ENCODE measurements at places on chromosomes 3 and 15.
A peak's percentile ranks its signal among the peaks of the same experiment; 100 is the strongest.

DNA sequence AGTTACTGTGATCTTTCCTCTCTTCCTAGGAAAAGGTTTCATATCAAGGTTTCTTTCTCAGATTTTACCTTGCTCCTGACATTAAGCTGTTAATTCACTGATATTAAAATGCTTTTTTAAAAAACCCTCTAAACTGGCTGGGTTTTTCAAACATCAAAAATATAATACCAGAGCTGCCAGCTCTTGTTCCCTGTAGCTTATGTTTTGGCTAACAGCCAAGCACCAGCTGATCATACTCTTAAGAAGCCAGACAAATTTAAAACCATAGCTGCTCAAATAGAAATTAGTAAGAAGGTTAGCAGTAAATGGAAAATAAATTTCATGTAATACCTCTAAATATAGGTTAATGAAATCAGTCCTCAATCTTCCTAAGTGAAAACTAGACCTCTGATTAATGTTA lies 657.5 kb downstream of the GRM7 start:
- H3K4me1 ChIP-seq: no peaks in the 10 kb centered on the region
- H3K27me3 ChIP-seq: no peaks in the 10 kb centered on the region
- no peaks in the 10 kb centered on the region for H3K36me3 ChIP-seq
- H3K4me3 ChIP-seq: no peak overlapping the region
- no peak for DNase-seq

GRCh38 chr3:94259291-94259690 lies 196.4 kb downstream of the NSUN3 start:
- H3K27me3 ChIP-seq: peaks cover 5% of the 10 kb centered on the region
- H3K27ac ChIP-seq: no peak overlapping the region
- H3K36me3 ChIP-seq: no peaks in the 10 kb centered on the region

DNA sequence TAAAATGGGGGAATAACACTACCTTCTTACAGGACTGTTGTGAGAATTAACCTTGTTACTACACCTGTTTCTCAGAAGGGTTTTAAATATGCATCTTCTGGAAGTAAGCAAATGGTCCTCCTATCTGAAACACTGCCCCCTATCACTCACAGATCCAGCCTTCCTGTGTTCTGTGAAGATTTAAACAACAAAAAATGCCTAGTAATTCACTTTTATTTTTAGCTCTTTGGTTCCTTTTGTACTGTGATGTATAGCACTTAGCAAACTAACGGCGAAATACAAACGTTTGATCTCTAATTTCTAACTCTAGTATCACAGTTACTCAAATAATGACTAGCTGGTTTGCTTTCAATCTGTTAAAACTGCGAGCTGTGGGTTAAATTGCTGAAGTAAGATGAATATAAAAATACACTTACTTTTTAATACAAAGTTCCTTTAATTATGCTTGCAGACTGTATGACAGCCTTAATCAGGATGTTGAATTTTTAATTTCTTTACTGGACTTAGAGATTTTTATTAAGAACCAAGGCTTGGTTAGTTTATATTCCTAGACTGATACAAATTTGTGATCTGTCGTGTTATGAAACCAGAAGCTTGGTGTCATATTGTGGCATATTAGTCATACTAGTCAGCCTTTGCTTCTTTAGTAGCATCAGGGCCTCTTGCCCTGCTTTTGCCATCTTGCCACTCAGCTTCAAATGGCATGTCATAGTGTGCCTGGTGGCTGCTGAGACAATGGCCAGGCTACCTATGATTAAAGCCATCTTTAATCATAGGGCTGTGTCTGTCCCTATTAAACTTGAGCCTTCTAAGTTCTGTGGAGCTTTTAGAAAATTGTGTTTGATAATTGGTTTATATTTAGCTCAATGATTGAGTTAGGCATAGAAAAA lies 9.2 kb downstream of the EIF3J start:
- peaks cover 31% of the 10 kb centered on the region for H3K4me1 ChIP-seq
- H3K27me3 ChIP-seq: no peaks in the 10 kb centered on the region
- DNase-seq: peak; percentile 82
- peaks cover 3% of the 10 kb centered on the region for H3K36me3 ChIP-seq
- H3K4me3 ChIP-seq: peak overlapping the region; percentile 3
- peak overlapping the region; percentile 58 for H3K27ac ChIP-seq

- peak; percentile 47 for DNase-seq
- H3K4me1 ChIP-seq: peaks cover 18% of the 10 kb centered on the region
These were observed 701 bp downstream of the EIF5A2 start for GRCh38 chr3:170907637-170908234.

DNA sequence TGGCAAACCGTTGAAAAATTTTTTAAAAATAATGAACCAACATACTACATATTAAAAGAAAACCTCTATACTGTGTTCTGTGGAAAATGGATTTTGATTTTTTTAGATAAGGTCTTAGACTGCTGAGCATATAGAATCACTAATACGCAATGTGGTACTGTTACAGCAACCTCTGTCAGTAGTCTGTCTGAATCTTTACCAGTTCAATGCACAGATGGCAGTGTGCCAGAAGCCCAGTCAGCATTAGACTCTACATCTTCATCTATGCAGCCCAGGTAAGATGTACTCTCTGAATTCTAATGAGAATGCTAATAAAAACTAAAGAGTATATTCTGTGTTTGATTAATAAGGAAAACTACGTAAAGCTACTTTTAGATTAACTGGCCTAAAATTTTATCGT lies 31.3 kb upstream of the FAH start:
- H3K4me3 ChIP-seq: no peak overlapping the region
- H3K27ac ChIP-seq: no peak overlapping the region
- no peaks in the 10 kb centered on the region for H3K4me1 ChIP-seq
- H3K27me3 ChIP-seq: no peaks in the 10 kb centered on the region
- DNase-seq: no peak

GRCh38 chr3:38271553-38271952 lies 5.9 kb downstream of the SLC22A13 start:
- H3K4me1 ChIP-seq: no peaks in the 10 kb centered on the region
- no peak for DNase-seq
- H3K36me3 ChIP-seq: no peaks in the 10 kb centered on the region
- H3K27ac ChIP-seq: no peak overlapping the region
- no peak overlapping the region for H3K4me3 ChIP-seq
- no peaks in the 10 kb centered on the region for H3K27me3 ChIP-seq

GRCh38 chr3:147412917-147413685 lies 3.9 kb downstream of the ZIC1 start:
- H3K4me3 ChIP-seq: no peak overlapping the region
- no peaks in the 10 kb centered on the region for H3K27me3 ChIP-seq
- 0 out of 2 replicates have a peak, but pooled peaks cover 9% of the 10 kb centered on the region for H3K36me3 ChIP-seq
- no peak for DNase-seq
- no peak overlapping the region for H3K27ac ChIP-seq

GRCh38 chr15:81095690-81096365 lies 38.2 kb upstream of the CFAP161 start:
- H3K27me3 ChIP-seq: no peaks in the 10 kb centered on the region
- H3K4me3 ChIP-seq: no peak overlapping the region
- DNase-seq: no peak
- H3K27ac ChIP-seq: no peak overlapping the region
- H3K4me1 ChIP-seq: peaks cover 13% of the 10 kb centered on the region
- no peaks in the 10 kb centered on the region for H3K36me3 ChIP-seq

- no peaks in the 10 kb centered on the region for H3K27me3 ChIP-seq
- peaks cover 38% of the 10 kb centered on the region for H3K4me1 ChIP-seq
- H3K36me3 ChIP-seq: peaks cover 7% of the 10 kb centered on the region
- H3K27ac ChIP-seq: peak overlapping the region; percentile 78
- peak; percentile 39 for DNase-seq
- peak overlapping the region; percentile 21 for H3K4me3 ChIP-seq
These were observed 41.5 kb downstream of the MGLL start for GRCh38 chr3:127780536-127781400.

- H3K27ac ChIP-seq: no peak overlapping the region
- H3K27me3 ChIP-seq: no peaks in the 10 kb centered on the region
- no peak overlapping the region for H3K4me3 ChIP-seq
- DNase-seq: no peak
- no peaks in the 10 kb centered on the region for H3K4me1 ChIP-seq
- H3K36me3 ChIP-seq: no peaks in the 10 kb centered on the region
These were observed 554.4 kb downstream of the IGSF11 start for GRCh38 chr3:118480101-118480860.

DNA sequence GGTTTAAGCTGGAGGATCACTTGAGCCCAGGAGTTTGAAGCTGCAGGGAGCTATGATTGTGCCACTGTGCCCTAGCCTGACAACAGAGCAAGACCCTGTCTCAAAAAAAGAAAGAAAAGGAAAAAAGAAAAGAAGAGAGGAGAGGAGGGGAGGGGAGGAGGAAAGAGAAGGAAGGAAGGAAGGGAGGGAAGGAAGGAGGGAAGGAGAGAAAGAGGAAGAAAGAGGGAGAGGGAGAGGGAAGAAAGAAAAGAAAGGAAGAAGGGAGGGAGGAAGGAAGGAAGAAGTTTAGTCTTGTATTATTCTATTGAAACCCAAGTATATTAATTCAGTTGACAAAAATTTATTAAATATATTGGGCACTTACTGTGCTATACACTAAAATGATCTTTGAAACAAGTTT lies 11.5 kb downstream of the GOLM2 start:
- no peaks in the 10 kb centered on the region for H3K36me3 ChIP-seq
- no peak overlapping the region for H3K27ac ChIP-seq
- H3K4me3 ChIP-seq: no peak overlapping the region
- no peaks in the 10 kb centered on the region for H3K27me3 ChIP-seq
- no peak for DNase-seq
- peaks cover 11% of the 10 kb centered on the region for H3K4me1 ChIP-seq

- no peaks in the 10 kb centered on the region for H3K36me3 ChIP-seq
- H3K4me1 ChIP-seq: no peaks in the 10 kb centered on the region
- no peak overlapping the region for H3K27ac ChIP-seq
- H3K4me3 ChIP-seq: no peak overlapping the region
These were observed 132.8 kb upstream of the SLC24A5 start for GRCh38 chr15:47987908-47988532.

GRCh38 chr3:170536712-170537111 lies 49.2 kb downstream of the SLC7A14 start:
- no peak for DNase-seq
- H3K4me1 ChIP-seq: 0 out of 2 replicates have a peak, but pooled peaks cover 1% of the 10 kb centered on the region
- H3K4me3 ChIP-seq: no peak overlapping the region
- H3K27me3 ChIP-seq: no peaks in the 10 kb centered on the region
- H3K36me3 ChIP-seq: no peaks in the 10 kb centered on the region
- no peak overlapping the region for H3K27ac ChIP-seq

DNA sequence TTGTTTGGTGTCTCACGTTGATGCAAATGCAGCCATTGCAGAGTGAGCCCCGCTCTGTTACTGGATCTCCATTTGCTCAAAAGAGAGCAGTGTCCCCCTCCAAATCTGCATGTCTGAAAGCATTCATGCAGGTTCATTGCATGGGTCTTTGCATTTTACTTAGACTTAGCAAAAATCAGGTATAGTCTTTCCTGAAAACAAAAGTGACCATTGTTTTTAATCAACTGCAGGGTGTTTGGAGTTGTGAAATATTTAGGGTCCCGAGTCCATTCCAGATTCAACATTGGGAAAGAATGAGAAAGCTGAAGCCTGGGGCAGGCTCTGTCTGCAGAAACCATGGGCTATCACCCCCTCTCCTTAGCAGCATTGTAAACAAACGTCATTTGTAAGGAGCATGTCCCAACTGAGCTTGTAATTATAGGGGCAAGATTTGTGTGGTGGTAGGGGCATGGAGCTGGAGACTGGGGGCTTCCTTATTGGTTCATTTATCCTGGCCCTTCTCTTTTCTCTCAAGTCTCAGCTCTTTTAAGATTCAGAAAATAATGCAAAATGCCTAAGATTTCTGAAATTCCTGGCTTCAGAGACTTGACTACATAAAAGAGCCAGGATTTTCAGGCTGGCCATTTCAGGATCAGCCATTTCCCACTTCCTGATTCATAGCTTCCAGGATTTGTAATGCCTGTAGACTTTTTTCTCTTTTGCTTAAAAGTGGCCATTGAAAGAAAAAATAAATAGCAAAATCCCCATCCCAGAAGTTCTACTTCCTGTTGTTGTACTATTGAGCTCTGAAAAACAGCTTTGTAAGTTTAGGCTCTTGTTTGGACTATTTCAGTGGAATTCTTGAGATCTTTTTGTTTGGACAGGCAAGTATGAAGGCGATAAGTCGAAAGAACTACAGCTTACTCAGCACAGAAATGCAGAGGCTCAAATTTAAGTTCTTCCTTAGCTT lies 23.0 kb downstream of the IGF1R start:
- H3K27me3 ChIP-seq: no peaks in the 10 kb centered on the region
- peaks cover 44% of the 10 kb centered on the region for H3K4me1 ChIP-seq
- peak; percentile 74 for DNase-seq
- H3K4me3 ChIP-seq: peak overlapping the region; percentile 61
- peak overlapping the region; percentile 81 for H3K27ac ChIP-seq

DNA sequence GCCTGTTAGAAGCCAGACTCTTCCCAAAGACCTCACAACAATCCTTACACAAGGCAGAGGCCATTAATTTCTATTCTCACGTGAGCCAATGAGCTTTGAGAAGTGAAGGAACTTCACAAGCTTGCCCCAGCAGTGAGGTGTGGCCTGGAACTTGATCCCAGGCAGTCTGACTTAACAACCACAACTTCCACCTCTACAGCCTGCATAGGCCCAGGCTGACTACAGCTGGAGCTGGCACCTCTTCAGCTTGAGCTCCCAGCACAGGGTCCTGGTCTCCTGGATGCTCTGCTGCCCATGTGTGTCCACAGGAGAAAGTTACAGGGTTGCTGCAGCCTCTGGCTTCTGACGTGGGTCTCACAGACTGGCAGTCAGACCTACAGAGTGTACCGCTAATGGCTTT lies 111.0 kb downstream of the ERC2 start:
- no peak for DNase-seq
- no peak overlapping the region for H3K4me3 ChIP-seq
- H3K27me3 ChIP-seq: no peaks in the 10 kb centered on the region

DNA sequence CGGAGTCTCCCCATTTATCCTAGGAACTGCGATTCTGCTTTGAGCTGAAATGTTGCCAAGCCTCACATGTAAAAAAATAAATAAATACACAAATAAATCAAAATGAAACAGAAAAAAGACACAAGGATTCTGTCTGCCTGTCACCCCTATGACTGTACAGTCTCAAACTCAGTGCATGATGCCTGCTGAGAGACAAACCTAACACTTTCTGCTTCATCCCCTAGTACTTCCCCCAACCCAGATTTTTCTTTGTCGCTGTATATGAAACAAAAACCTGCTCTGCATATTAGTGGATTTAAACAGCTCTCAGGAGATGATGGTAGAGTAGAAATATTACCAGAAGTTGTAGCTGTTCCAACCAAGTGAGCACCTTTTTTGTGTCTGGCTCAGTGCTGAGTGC lies 530.7 kb upstream of the CFAP20DC start:
- no peaks in the 10 kb centered on the region for H3K27me3 ChIP-seq
- H3K36me3 ChIP-seq: no peaks in the 10 kb centered on the region
- DNase-seq: no peak
- H3K4me3 ChIP-seq: no peak overlapping the region
- H3K27ac ChIP-seq: no peak overlapping the region

GRCh38 chr3:197686899-197687298 lies 49.8 kb downstream of the RUBCN start:
- DNase-seq: no peak
- H3K4me3 ChIP-seq: no peak overlapping the region
- H3K4me1 ChIP-seq: no peaks in the 10 kb centered on the region

- 0 out of 2 replicates have a peak, but pooled peaks cover 7% of the 10 kb centered on the region for H3K27me3 ChIP-seq
- peak; percentile 76 for DNase-seq
- no peaks in the 10 kb centered on the region for H3K4me1 ChIP-seq
- no peaks in the 10 kb centered on the region for H3K36me3 ChIP-seq
- peak overlapping the region; percentile 71 for H3K4me3 ChIP-seq
These were observed 40.8 kb downstream of the CHST14 start for GRCh38 chr15:40511472-40512133.
